ELF-1 (cell line): ENCODE measurements at places on chromosomes 5 and 9.

DNA sequence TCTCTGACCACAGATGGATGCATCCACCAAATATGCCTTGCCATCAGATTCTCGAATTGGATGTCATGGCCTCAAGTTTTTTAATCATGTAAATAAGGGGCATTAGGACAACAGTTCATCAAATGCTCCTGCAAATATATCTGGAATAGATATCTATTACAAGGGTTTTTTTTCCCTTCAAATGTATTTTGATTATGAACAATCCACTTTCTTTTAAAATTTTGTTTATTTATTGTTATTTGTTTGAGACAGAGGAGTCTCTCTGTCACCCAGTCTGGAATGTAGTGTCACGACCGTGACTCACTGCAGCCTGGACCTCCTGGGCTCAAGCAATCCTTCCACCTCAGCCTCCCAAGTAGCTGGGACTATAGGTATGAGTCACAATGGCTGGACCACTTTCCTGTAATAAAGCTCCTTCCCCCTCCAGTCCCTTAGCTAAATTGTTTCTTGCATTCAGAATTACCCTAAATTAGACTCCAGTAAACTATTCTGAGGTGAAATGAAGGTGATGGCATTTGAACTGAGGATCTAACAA lies 1412.1 kb downstream of the EFNA5 start:
- DNase-seq = peak; percentile 23

GRCh38 chr9:85942913-85943709 lies 2.2 kb downstream of the NAA35 start:
- no peak for DNase-seq

DNA sequence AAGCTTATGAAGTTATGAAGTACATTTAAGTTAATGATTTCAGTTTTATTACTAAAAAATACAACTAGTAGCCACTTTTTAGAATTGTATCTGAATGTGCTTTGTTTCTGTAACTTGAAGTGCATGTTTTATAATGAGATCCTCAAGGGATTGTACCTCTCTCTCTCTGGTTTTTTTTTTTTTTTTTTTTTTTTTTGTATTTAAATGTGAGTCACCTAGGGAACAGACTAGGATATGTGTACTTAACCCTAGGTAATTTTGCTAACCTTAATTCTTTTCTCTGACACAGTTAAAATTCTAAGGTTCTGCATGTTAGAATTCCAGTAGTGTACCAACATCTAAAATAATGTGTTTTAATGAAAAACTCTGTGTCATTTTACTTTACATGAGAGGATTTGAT lies 59.5 kb downstream of the CDC42SE2 start:
- DNase-seq = no peak

GRCh38 chr5:41797662-41798061 lies 72.6 kb downstream of the OXCT1 start:
- DNase-seq = no peak

DNA sequence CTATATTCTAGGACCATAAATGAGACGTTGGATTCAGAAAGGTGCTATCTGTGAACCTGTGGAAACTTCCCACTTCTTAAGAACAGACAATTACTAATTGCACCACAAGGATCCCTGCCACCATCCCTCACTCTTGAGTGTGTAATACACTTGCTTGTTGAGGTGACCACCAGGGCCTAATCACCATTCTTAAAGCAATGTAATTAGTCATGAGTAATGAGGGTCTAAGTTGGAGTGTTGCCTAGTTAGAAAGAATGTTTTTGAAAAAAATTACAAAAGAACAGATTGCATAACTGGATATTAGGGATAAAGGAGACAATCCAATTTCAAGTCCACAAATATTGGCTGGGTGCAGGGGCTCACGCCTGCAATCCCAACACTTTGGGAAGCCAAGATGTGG lies 56.9 kb upstream of the TRIO start:
- no peak for DNase-seq

- DNase-seq = no peak
These were observed 21.4 kb downstream of the IPPK start for GRCh38 chr9:92648474-92648971.

DNA sequence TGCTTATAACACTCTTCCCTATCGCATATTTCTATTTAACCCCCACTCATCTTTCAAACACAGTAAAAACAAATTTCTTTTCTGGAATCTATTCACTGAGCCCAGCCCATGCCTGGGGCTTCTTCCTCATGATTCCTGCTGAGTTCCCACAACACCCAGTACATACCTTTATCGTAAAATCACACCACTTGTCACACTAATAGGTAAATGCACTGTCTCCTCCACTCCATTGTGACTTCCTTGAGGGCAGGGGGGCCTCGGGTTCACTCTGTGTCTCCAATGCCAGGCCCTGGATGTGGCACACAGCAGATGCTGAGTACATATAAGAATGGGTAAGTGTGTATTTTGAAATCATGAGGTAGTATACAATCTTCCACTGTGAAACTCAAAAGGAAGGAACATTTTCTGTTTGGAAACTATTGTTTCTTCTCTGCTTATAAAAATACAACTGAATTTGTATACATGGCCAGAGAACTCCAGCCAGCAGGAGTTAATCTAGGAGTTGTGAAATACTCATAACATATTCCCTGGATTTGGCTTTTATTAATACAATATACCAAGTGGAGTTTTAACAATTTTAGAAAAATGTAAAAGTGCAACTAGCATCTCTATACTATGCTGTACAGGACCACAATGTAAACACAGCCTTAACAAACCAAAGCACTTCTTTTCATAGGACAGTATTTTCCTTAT lies 7.2 kb downstream of the PLK2 start:
- peak; percentile 6 for DNase-seq

GRCh38 chr5:157971571-157972216 lies 112.7 kb upstream of the CLINT1 start:
- peak; percentile 65 for DNase-seq

DNA sequence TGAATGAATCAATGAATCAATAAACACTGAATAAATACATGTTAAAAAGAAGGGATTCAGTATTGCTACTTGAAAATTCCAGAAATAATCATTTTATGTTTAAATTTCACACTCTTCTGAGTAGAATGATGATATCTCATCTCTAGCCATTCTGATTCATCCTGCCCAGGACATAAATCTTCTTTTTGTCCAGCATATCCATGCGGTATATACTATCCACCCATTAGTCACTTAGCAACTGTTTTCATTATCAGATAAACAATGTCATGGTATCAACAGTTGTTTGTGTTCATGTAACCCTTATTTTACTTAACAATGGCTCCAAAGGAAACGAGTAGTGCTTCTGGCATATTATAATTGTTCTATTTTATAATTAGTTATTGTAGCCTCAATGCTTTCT lies 432.4 kb upstream of the SMC2 start:
- DNase-seq = no peak

GRCh38 chr9:75803130-75803529 lies 87.3 kb upstream of the PCSK5 start:
- no peak for DNase-seq

GRCh38 chr5:20605732-20606525 lies 617.9 kb upstream of the CDH18 start:
- DNase-seq = no peak

- no peak for DNase-seq
These were observed 174.3 kb downstream of the SYK start for GRCh38 chr9:90975781-90976538.

DNA sequence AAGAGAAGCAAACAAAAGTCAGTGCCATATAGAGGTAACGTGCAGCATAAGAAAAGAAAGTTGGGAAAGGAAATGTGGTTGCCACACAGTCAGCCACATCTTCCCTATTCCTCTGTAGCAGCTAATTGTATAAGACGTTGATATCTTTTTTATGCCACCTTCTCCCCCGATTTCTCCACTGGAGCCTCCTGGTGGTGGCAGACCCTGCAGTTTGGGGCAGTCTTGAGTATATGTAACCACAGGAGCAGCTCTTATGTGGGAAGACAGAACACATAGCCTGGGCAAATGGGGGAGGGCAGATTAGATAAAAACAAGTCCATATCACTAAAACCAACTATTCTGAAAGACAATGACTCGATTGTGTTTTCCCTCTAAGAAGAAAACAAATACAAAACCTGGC lies 99.7 kb downstream of the PLCXD3 start:
- no peak for DNase-seq

GRCh38 chr9:120396418-120396817 lies 183.5 kb downstream of the CDK5RAP2 start:
- DNase-seq = no peak

DNA sequence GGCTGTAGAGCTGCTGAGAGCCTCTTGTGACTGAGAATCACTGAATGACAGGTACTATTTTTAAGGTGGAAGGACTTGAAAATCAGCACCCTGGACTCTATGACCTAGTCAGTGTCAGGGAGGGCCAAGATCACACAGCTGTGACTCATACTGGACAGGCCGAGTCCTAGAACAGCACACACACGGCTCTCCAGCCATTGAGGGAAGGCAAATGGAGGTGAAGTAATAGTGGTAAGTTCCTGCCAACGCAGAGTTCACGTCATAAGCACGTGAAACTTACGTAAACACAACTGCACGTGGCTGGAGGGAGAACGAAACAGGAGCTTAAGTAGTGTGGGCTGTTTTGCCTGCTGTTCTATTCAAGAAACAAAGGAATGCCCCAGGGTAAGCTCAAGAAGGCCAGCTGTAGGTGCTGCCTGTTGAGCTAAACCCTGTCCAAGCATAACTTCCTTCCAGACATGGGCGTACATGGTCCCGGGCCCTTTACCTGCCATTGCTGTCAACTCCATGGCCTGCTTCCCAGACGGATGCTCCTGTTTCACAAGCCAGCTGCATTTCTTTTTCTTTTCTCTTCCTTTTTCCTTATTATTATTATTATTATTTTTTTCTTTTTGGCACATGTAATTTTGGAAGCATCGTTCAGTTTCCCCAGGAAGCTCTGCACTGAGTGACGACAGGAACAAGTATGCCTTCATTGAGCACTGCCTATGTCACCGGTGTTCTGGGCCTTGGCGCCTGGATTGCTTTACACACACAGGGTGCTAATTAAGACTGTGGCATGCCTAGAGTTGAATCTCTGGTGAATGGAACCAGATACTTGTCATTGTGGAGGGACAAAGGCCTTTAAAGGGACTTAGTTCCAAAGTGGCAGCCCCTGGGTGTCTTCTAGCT lies 10.2 kb upstream of the LCP2 start:
- DNase-seq = peak; percentile 89

GRCh38 chr5:34501840-34502239 lies 154.3 kb upstream of the RAI14 start:
- no peak for DNase-seq

GRCh38 chr9:87216897-87217455 lies 269.7 kb upstream of the GAS1 start:
- DNase-seq = no peak

- DNase-seq = no peak
These were observed 98.7 kb downstream of the EDIL3 start for GRCh38 chr5:84285641-84286637.

GRCh38 chr5:96315431-96315830 lies 117.6 kb downstream of the PCSK1 start:
- DNase-seq = no peak

- peak; percentile 79 for DNase-seq
These were observed 51.2 kb upstream of the TESK1 start for GRCh38 chr9:35553670-35554543.

DNA sequence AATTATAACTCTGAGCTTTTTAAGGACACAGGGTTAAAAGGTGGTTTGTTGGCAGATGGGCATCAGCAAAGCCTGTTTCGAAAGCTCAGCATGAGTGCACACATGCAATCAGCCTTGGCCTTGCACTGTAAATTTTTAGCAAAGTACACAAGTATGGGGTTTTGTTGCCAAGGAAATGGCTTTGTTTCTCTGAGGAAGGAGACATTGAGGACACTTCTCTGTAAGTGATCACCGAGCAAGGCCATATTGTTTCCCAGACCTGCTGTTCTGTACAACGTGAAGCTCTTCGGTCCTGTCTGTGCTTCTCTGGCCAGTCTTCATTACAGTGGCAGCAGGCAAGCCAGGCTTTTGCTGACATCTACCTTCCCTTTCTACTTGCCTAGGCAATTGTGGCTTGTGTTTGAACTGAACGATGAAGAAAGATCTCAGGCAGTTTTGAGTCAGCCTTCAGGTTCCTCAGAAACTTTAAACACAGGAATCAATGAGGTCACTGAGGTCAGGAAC lies 27.9 kb upstream of the GLRX start:
- no peak for DNase-seq

DNA sequence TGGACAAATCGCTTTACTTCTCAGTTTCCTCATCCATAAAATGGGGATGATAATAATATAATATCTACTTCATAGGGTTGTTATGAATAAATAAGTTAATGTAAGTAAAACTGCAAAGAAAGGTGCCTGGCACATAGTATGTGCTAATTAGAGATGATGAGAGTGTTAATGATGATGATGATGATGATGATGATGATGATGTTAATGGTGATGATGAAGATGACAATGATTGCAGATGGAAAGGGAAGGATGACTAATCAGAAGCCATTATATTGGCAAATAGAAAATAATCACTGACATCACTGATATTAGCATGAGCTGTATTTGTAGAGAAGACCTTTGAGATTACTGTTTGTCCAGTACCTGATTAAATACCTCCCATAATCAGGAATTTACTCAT lies 20.6 kb downstream of the RAD1 start:
- no peak for DNase-seq

- DNase-seq = no peak
These were observed 174.7 kb downstream of the NR3C1 start for GRCh38 chr5:143228597-143229293.

- DNase-seq = no peak
These were observed 315.6 kb upstream of the DAB2 start for GRCh38 chr5:39740404-39740803.

DNA sequence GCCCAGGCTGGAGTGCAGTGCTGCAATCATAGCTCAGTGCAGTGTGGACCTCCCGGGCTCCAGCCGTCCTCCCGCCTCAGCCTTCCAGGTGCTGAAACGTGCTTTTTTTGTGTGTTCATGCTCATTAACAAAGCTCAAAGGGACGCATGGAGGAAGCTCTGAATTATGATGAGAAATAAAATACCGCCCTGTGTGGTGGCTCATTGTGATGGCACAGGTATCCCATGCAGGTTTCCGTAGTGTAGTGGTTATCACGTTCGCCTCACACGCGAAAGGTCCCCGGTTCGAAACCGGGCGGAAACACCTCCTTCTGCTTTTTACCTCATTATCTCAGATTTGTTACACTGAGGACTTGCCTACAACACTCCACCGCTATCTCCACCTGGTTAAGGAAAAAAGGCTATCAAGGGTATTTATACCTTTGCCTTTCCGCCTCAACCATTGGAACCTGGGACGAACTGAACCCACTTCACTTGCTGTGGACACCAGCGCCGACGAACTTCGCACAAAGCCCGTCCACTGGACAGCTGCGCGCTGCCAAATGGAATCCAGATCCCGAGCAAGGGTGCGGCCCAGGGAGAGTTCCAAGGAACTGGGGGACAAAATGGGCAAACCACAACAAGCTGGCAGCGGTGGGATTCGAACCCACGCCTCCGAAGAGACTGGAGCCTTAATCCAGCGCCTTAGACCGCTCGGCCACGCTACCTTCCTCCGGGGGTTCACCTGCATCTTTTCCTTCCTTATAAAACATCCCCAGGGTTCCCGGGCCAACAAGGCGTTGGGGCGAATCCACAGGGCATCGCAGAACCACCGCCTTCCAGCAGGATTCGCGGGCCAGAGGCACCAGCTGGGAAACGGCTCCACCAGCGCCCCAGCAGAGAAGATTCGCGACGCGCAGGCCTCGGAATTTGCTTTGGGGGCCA lies 26.3 kb downstream of the OR2V2 start:
- peak; percentile 96 for DNase-seq
